ENCODE measurements at places on chromosomes 4 and X. TPM values are rescaled to one million over a fixed set of nuclear protein-coding genes. Genes with fewer than 3 reads are reported as not detected.

The ZNF185 gene
- total RNA-seq, result 0.88 TPM

DNA sequence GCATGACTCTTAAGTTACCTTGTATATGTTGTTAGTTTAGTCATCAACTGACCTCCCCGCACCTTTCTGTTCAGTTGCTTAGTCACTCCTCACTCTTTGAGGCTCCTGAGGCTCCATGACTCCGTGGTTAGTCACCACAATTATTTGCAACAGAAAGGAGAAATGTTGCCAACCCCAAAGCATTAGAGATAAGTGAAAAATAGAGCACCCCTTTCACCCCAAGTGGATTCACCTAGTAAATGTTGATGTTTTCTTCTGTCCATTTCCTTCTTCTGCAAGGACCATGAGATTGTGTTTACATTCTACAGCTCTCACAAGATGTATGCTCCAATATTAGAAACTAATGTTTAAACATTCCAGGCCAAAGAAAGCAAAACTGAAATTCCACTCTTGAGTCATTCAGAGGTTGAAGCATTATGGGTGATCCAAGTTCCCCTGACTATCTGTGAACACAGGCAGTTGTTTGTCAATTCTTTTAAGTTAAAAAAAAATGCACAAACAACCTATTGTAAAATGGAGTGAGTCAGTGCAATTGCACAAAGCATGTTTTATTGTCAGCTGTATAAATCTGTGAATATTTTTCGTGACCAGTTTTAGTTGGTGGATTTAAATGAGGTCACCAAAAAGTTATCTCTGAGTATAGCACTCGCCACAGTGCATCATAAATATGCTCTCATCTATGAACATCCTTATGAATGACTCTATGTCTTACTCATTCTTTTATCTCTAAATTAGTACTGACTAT lies 552.4 kb upstream of the MAGEB2 start:
- no peak overlapping the region for H3K4me3 ChIP-seq
- H3K27ac ChIP-seq, result no peak overlapping the region
- no peaks in the 10 kb centered on the region for H3K36me3 ChIP-seq

- H3K4me1 ChIP-seq, result no peaks in the 10 kb centered on the region
- H3K27me3 ChIP-seq, result no peaks in the 10 kb centered on the region
- DNase-seq, result no peak
- H3K4me3 ChIP-seq, result no peak overlapping the region
Measured at GRCh38 chr4:52317981-52318380, 266.9 kb downstream of the SPATA18 start.

The IL15 gene
- total RNA-seq, result 3.9 TPM

The SMPX gene
- total RNA-seq, result not detected

The TNIP3 gene
- total RNA-seq, result 1.2 TPM

The PFKFB1 gene
- total RNA-seq, result 0.60 TPM

The SAT1 gene
- 218 TPM for total RNA-seq

The RAI2 gene
- total RNA-seq, result not detected

DNA sequence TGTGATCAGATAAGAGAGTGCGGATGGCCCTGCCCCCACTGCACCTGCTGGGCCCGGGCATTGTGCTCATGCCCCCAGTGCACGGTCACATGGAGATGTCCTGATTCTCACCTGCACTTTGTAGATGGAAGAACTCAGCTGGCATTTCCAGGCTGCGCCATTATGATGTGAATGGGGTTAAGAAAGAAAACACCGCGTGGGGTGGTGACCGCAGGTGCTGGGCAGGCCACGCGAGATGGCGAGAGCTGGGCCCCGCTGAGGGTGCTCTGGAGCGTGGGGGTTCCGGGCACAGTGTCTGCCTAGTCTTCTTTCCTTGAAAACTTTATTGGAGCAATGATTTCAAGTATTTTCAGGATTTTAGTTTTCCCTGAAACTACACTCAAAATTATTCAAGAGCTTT lies 17.8 kb upstream of the HGFAC start:
- no peak overlapping the region for H3K27ac ChIP-seq
- H3K4me1 ChIP-seq, result no peaks in the 10 kb centered on the region
- no peaks in the 10 kb centered on the region for H3K36me3 ChIP-seq
- H3K27me3 ChIP-seq, result no peaks in the 10 kb centered on the region
- H3K4me3 ChIP-seq, result no peak overlapping the region

GRCh38 chrX:17802756-17803155 lies 58.3 kb downstream of the RAI2 start:
- no peaks in the 10 kb centered on the region for H3K36me3 ChIP-seq
- H3K4me1 ChIP-seq, result no peaks in the 10 kb centered on the region
- no peak overlapping the region for H3K4me3 ChIP-seq
- no peak for DNase-seq
- no peaks in the 10 kb centered on the region for H3K27me3 ChIP-seq

The C4orf36 gene
- total RNA-seq, result not detected

The CXCL1 gene
- not detected for total RNA-seq

The GPR82 gene
- total RNA-seq, result not detected

- H3K4me3 ChIP-seq, result no peak overlapping the region
- H3K4me1 ChIP-seq, result peaks cover 3% of the 10 kb centered on the region
- H3K27ac ChIP-seq, result no peak overlapping the region
- peaks cover 56% of the 10 kb centered on the region for H3K36me3 ChIP-seq
Measured at GRCh38 chrX:118594697-118595420, 99.2 kb downstream of the DOCK11 start.

Measured in activated CD4-positive, alpha-beta memory T cell treated with anti-CD3 and anti-CD28 coated beads, Interleukin-2, amount 10 ng/mL, durations not matched to agents 7 days and 5 days (primary cell).